Activated CD8-positive, alpha-beta memory T cell treated with anti-CD3 and anti-CD28 coated beads, Interleukin-2, amount 50 U/mL, for 48 hours (primary cell): ENCODE measurements at places on chromosomes 2 and 18.
A peak's percentile ranks its signal among the peaks of the same experiment; 100 is the strongest.

DNA sequence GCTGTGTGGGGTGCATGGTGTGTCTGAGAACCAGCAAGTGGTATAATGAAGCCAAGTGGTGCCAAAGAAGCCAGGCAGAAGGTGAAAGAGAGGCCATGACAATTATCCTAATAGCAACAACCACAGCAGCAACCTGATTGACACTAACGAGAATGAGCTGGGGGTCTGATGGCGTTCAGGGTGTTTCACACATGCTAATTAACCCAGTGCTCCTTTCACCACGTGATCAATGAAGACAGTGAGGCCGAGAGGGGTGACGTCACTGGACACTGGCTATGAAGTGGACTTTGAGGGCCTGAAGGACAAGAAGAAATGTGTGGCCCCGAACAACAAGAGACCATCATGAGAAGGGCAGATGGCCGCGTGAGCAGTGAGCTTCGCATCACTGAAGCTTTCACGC is 364.4 kb upstream of the ID2 start:
- peak; percentile 32 for DNase-seq

GRCh38 chr2:108594982-108595464 is 60.8 kb downstream of the LIMS1 start:
- no peak for DNase-seq

GRCh38 chr2:15763822-15764682 is 172.4 kb downstream of the DDX1 start:
- peak; percentile 23 for DNase-seq

GRCh38 chr2:178811901-178812300 is 4.7 kb upstream of the TTN start:
- DNase-seq: no peak

DNA sequence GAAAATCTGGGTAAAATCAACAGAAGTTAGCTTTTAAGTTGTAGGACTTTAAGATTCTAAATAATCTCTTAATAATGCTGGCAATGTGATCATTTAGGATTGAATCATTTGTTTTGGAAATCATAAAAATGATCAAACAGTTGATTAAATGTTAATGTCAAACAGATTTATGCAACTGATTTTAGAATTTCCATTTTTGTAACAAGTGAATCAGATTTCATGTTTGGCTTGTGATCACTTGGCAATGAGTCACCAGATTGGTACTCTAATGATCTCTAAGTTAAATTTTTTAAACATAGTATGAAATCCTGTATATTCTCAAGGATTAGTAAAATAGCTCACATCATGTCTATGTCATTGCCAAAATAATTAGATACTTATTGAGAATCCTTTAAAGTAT is 50.1 kb upstream of the UNC80 start:
- no peak for DNase-seq

- DNase-seq: no peak
Observed at GRCh38 chr2:212727751-212728150, 189.1 kb upstream of the ERBB4 start.

GRCh38 chr2:38262069-38262871 is 114.8 kb downstream of the ATL2 start:
- DNase-seq: no peak

- no peak for DNase-seq
Observed at GRCh38 chr2:96957244-96957643, 29.1 kb downstream of the FAM178B start.

DNA sequence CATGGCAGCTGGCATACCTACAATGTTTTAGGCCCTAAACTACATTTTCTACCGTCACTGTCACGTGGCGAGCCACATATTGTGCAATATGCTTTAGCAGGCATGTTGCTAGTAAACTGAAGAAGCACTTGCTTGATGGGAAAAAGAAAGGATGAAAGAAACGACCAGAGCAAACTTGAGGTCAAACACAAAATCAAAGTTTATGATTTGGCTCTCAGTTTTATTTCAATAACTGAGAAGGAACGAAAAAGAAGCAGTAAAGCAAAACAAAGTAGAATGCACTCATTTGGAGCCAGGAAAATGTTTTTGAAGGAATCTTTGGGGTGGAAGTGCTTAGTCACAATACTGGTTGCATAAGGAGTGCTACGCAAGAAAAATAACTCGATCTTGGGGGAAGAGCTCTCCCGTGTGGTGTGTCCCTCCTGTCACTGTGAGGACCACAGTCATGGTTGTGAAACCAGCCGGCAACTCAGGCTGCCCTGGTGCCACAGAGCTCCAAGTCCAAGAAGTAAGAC is 349.8 kb downstream of the RBM43 start:
- no peak for DNase-seq

DNA sequence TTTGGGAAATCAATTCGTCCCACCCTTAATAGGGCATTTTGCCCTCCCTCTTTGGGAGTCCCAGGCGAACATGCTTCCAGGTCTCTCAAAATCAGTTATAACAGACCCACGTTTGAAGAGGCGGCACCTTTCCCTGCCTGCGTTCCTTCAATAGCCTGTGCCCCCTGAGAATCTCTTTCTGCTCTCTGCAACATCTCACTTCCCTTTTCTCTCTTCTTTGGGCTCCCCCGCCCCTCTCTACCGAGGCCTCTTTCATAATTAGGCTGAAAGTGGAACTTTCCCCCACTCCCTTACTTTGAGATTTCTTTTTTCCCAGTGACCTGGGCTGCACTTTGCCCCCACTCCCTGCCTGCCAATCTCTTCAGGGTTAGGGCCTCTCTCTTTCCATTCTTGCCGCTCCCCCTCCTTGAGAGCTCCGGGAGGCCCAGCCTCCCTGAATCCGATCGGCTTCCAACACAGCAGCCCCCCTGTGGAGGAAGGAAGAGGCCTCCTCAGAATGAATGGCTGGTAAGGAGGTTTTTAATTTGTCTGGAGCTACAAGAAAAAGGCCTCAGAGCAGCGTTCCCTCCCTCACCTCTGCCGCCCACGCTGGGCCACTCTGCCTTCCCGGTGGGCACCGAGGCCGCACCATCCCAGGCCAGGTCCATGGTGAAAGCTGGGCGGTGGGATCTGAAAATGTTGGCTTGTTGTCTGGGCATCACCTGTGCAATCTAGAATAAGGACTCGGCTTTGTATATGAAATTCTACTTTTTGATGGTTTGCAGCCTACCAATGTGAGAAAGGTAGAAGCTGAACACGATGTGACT is 162.6 kb upstream of the SIX3 start:
- DNase-seq: no peak

GRCh38 chr2:109404681-109405080 is 209.1 kb downstream of the SEPTIN10 start:
- DNase-seq: no peak

DNA sequence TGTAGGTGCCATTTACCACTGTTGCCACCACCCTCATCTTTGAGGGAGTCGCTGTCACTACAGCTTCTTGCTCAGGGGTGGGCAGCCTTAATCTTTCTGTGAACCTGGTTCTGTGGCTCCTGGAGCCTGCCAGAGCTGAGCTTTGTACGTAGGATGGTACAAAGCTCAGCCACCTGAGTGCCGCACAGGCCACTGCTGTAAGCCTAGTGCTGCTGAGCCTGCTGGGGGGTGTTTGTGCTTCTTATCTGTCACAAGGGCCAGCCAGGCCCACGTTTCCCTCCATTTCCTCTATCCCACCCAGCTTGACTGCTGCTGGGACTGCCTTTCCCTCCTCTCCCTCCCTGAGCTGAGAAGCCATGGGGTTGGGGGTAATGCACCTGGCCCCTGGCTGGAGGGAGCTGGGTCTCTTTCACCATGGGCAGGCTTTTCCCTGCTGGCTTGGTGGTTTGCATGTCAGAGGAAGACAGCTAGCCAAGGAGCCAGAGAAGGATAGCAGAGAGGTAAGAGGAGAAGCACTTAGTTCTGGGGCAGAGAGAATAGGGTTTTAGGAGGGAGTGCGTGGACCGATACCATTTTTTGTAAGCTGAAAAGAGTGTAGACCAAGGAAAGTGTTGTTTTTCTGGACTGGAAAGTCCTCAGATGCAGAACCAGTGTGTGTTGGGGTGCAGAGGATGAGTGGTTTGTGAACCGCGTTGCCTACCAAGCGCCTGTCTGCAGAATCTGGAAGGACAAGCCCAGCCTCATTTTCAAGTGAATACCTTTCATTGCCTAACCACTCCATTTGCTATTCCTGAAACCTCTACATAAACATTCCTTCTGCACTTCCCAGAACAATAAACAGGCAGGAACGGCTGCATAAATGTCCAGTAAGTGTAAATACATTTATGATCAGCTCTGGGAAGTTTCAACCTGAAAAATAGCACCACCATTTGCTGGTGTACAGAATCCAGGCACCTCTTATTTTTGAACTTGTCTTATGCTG is 45.1 kb upstream of the FHL2 start:
- DNase-seq: no peak

- DNase-seq: no peak
Observed at GRCh38 chr18:8742387-8743361, 37.3 kb downstream of the MTCL1 start.

DNA sequence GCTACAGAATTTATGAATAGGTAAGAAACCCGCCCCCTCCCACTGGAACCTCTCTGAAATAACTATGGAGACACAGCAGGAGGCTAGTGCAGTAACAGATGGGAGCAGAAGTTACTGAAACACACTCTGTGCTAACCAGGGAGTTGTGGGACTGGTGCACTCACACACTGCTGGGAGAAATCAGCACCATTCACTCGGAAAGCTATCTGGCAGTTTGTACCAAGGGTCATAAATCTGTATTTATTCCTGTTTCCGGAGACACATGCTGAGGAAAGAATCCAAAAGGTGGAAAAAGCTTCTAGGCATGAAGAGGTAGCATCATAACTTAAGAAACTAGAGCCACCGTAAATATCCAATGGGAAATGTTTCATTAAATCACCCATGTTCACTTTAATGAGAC is 39.9 kb downstream of the TGFA start:
- DNase-seq: no peak

- DNase-seq: no peak
Observed at GRCh38 chr18:55573386-55573785, 14.6 kb downstream of the TCF4 start.

- no peak for DNase-seq
Observed at GRCh38 chr18:50847192-50847591, 27.4 kb upstream of the MRO start.

GRCh38 chr2:51379997-51380396 is 348.1 kb upstream of the NRXN1 start:
- no peak for DNase-seq

- DNase-seq: no peak
Observed at GRCh38 chr18:36305375-36305774, 7.9 kb downstream of the FHOD3 start.

DNA sequence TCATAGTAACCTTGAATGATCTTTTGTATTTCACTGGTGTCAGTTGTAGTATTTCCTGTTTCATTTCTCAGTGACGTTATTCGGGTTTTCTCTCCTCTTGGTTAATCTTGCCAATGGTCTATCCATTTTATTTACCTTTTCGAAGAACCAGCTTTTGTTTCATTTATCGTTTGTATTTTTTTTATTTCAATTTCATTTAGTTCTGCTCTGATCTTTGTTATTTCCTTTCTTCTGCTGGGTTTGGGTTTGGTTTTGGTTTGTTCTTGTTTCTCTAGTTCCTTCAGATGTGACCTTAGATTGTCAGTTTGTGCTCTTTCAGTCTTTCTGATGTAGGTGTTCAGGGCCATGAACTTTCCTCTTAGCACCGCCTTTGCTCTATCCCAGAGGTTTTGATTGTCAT is 36.7 kb downstream of the SP140 start:
- DNase-seq: no peak

GRCh38 chr2:60149176-60149575 is 404.3 kb downstream of the BCL11A start:
- DNase-seq: no peak

DNA sequence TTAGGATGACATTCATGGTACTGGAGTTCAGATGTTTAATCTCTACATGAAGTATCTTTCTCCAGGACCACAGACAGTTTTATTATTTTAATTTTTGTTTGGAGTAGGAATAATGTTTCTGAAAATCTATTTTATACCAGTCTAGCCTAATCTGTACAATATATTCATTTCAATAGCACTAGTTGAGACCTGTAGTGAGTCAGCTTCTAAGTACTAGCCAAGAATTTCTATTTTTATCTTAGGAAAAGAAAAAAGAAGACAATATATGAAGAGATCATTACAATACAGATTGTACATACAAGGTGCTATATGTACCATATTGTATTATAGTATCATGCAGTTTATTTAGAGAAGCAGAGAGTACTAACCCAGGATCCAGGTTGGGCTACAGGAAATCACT is 826.9 kb upstream of the PIK3C3 start:
- DNase-seq: no peak
